NCI-H2171 (cell line): ENCODE measurements at places on chromosomes 1 and 21.

- no peak for DNase-seq
Observed at GRCh38 chr1:228000836-228001563, 5.8 kb upstream of the WNT3A start.

GRCh38 chr21:25582888-25583287 lies 24.4 kb downstream of the MRPL39 start:
- no peak for DNase-seq

GRCh38 chr1:213512316-213512715 lies 461.3 kb downstream of the RPS6KC1 start:
- no peak for DNase-seq

GRCh38 chr1:89512996-89513720 lies 11.5 kb upstream of the LRRC8B start:
- DNase-seq: no peak

GRCh38 chr1:96833376-96833775 lies 111.8 kb downstream of the PTBP2 start:
- DNase-seq: no peak

DNA sequence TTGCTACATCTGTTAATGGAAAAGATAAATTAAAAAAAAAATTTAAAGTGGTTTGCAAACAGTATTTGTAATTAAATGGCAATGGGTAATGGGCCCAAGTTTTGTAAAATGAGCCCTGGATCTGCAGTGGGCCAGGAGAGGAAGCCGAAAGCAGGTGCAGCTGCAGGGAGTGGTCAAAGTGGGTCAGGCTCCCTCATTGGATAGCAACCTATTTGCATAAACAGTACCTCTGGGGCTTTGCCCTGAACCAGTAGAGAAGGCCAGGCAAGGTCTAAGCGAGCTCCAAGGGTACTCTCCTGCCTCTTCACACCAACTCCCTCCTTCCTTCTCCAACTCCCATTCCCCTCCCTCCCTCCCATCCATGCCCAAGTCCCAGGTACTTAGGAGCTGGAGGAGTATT lies 138.9 kb downstream of the HMGB4 start:
- no peak for DNase-seq
